ENCODE measurements at places on chromosomes 1 and 21. TPM values are rescaled to one million over a fixed set of nuclear protein-coding genes. Genes with fewer than 3 reads are reported as not detected.

KRTAP27-1 gene
- total RNA-seq: not detected

OR2L2 gene
- not detected for total RNA-seq

SPRR1B gene
- total RNA-seq: not detected

TMEM167B gene
- 29.6 TPM for total RNA-seq

CNIH3 gene
- 2.0 TPM for total RNA-seq

FCRL2 gene
- not detected for total RNA-seq

RCSD1 gene
- 0.07 TPM for total RNA-seq

OR2T34 gene
- total RNA-seq: not detected

FAM72C gene
- total RNA-seq: 3.7 TPM

- DNase-seq: no peak
Measured at GRCh38 chr1:225688345-225688744, 35.4 kb upstream of the ENAH start.

- DNase-seq: peak; percentile 41
Measured at GRCh38 chr1:68112835-68113243, 62.4 kb upstream of the DIRAS3 start.

DNA sequence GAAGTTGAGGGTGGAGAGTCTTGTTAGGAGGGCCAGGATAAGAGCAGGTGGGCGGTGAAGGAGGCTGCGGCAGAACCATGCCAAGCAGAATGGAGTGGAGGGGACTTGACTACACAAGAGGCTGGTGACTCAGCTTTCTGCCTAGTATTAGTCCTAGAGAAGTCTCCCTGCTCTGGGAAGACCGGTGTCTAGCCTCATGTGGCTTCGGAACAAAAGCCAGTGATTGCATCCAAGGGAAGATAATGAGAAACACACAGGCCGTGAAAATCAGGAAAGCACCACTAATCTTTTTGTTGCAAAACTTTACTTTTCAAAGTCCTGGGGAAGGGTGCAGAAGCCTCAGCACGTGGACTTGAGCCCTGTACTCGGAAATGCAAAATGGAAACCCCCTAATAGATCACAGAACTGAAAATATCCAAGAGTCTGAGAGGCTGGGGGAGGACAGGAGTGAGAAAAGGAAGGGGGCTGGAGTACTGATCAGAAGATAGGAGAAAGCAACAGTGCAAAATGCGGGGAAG, 31.4 kb downstream of the DDR2 start:
- DNase-seq: no peak

DNA sequence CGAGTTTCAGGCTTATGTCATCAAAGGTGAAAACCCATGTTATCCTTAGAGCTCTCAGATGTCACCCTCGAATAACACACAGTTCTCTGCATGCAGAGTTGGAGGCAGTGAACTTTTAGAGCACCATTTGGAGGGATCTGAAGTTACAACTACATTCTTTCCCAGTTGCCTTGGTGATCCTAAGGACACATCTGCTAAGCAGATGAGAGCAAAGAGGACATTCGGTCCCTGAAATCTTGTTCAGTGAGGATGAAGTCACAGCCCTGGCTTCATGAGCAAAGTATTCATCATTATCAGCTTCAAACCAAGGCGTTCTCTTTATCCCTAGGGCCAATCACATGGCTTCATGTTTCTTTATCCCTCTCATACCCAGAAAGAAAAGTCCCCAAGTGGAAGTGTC, 23.1 kb upstream of the MCOLN2 start:
- DNase-seq: no peak

DNA sequence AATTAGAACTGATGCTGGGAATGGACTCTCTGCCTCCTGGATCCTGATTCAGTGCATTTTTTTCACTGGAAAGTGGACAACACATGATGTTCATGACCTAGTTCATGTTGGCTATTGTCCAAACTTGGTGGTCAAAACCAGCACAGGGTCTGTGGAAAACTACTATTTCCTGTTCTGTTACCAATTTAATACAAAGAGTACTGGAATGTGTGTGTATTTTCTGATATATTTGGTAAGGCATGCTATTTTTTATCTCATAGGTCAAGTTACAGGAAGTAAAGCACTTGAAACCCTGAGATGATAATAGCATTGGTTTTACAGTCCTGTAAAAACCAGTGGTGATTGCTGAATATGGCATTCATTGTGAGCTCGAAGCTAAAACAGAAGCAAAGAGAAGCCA, 89.9 kb downstream of the SGIP1 start:
- peak; percentile 79 for DNase-seq

DNA sequence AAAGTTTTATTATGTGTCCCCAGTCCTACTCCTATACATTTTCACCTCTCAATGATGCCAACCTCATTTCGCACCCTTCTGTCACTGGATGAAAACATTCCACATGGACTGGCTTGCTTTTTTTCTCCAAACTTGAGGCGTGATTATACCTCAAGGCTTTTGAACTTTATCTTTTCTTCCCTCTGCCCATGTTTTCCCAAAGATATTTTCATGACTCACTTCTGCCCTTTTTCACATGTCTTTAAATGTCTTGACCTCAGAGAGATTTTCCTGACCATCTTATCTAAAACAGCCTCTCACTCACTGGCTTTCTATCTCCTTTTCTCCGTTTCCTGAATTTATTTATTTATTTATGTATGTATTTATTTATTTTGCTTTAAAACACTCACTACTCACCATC, 659.0 kb downstream of the PTPRC start:
- DNase-seq: no peak

DNA sequence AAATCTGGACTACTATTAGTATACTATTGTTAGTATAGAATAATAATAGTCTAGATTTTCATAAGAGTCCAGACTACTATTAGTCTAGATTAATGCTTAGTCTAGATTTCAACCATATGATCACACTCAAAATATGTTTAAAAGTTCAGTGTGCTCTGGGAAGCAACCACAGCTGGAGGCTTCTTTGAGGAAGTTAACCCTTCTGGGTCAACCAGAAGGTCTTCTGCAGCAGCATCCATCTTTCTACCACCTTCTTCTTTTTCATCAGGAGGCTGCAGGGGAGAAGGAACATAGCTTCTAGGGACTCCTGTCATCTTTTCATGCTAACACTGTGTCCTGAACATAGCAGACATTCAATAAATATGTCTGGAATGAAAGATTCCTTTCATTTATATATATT, 51.2 kb upstream of the DNAJC6 start:
- DNase-seq: no peak

DNA sequence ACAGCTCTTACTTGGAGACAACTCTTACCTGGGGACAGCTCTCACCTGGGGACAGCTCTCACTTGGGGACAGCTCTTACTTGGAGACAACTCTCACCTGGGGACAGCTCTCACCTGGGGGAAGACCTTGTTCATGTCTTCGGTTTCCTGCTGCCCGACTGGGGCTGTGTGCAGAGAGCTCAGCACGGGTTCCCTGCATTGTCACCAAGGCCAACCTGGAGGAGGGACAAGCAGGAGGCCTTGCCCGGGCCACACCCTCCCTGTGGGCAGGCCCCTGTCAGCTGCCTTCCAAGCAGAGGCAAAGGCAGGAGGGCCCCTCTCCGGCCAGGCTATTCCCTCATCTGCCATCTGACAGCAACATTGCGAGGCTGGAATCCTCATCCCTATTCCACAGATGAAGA, at the start of gene LDLRAD1:
LDLRAD1 (minus strand) TSS at position 208 of the 400 bp plus-strand sequence; CDS start at position 134, 74 bp downstream.
- no peak for DNase-seq

- DNase-seq: no peak
Measured at GRCh38 chr1:166511761-166512160, 327.5 kb upstream of the POGK start.

GRCh38 chr1:217211486-217211885, 419.4 kb downstream of the GPATCH2 start:
- DNase-seq: no peak

- no peak for DNase-seq
Measured at GRCh38 chr1:1132956-1133750, 17.3 kb upstream of the C1orf159 start.

DNA sequence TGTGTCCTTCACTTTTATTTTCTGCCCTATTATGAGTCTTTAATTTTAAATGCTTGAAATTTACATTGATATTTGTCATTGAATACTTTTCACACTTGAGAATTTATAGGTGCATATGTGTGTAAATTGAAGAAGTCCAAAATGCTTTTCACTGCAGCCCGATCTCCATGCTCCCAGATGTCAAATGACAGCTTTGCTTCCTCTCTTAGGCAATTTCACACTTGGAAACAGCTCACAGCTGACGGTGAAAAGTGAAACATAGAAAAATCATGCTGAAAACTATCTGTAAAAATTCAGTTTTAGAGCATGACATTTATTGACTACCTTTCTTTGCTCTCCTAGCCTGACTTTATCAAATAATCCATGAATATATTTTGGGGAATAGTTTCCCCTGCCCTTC, 196.0 kb downstream of the RPS6KC1 start:
- DNase-seq: no peak

GRCh38 chr1:96364576-96364975, 357.0 kb upstream of the PTBP2 start:
- no peak for DNase-seq

DNA sequence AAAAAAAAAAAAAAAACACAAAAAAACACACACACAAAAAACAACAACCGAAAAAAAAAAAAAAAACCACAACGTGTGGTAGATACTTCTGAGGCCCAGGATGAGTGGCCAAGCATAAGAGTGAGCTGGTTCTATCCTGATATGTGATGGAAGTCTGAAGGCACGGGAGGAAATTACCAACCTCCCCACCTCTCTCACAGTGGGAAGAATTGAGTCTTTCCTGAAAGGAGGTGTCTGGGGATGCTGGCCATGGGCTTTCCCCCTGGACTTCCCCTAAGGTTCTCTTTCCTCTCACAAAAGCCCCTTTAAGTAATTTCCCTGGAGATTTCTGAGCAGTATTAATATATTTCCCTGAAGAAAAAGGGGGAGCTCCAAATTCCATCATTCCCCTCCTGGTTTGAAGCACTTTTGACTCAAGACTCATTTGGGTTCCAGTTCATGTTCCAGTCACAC, 5.2 kb downstream of the TMCC2 start:
- no peak for DNase-seq

- DNase-seq: no peak
Measured at GRCh38 chr1:156773607-156774006, 6.3 kb downstream of the PRCC start.
